RPMI8226 (cell line): ENCODE measurements at places on chromosomes 4 and X.

DNA sequence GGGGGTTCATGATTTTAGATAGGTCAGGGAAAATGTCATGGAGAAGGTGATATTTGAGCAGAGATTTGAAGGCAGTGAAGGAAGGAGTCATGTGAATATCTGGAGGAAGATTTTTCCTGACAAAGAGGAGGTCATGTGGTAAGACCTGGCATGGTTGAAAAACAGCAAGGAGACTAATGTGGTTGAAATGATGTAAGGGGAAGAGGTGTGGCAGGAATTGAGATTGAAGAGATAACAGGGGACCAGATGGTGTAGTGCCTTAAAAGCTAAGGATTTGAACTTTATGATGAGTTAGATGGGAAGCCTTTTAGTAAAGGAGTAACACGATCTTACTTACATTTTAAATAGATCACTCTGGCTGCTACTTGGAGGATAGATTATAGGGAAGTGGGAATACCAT is 210.9 kb downstream of the RTL9 start:
- no peak for DNase-seq

- no peak for DNase-seq
These were observed 27.4 kb upstream of the SPON2 start for GRCh38 chr4:1199556-1200331.

GRCh38 chrX:41394293-41394692 is 52.9 kb upstream of the NYX start:
- no peak for DNase-seq

- no peak for DNase-seq
These were observed 37.1 kb upstream of the MTNR1A start for GRCh38 chr4:186592445-186592844.

DNA sequence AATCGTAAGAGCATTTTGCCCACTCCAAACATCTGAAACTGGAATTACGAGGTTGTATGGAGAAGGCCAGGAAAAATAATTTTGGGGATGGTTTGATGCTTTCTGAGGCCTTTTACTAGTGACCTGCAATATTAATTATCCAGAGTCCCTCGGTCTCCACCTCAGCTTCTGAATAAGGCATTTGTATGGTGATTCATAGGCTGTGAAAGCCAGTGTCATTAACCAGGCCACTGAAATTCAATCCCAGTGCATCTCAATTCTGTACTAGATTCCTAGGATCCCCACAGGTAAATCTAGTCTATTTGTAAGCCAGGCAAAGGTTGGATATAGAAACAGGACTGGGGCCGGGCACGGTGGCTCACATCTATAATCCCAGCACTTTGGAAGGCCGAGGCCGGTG is 135.4 kb upstream of the RBPJ start:
- DNase-seq = no peak

- no peak for DNase-seq
These were observed 130.8 kb downstream of the ENOX2 start for GRCh38 chrX:130772105-130772775.

- no peak for DNase-seq
These were observed 55.8 kb downstream of the DOCK11 start for GRCh38 chrX:118551426-118551825.
